ENCODE measurements at places on chromosomes 3 and 15.
A peak's percentile ranks its signal among the peaks of the same experiment; 100 is the strongest.

- DNase-seq: no peak
These were observed 112.6 kb upstream of the MB21D2 start for GRCh38 chr3:193030276-193030675.

DNA sequence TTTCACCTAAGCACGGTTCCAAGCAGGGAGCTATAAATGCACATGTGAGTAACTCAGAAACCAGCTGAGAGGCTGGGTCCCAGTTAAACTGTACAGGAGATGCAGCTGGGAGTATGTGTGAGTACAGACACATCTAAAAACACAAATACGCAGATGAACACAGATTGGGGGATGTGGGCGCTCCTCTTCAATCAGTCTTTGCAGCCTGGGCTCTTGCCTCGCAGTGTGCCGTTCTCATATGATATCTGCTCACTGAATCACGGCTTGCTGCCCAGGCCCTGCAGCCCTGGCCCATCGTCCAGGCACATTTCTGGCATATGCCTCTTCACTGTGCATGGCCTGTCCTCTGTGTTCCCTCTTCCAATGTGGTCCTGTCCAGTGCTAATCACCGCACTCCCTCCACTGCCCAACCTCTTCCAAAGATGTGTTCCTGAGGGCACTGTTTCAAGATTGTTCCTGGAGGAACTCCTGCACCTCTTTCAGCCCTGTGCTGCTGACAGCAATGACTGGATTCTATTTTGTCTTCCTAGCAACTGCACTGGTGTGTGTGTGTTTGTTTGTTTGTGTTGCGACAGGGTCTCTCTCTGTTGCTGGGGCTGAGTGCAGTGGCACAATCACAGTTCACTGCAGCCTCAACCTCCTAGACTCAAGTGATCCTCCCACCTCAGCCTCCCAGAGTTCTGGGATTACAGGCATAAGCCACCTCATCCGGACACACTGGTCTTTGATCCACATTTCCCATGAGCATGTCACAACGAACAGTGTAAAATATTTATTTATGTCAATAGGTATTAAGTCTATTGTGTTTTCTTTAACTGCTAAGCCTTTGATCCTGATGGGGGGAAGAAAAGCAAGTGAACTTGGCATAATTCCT lies 17.0 kb downstream of the CA12 start:
- DNase-seq: no peak

DNA sequence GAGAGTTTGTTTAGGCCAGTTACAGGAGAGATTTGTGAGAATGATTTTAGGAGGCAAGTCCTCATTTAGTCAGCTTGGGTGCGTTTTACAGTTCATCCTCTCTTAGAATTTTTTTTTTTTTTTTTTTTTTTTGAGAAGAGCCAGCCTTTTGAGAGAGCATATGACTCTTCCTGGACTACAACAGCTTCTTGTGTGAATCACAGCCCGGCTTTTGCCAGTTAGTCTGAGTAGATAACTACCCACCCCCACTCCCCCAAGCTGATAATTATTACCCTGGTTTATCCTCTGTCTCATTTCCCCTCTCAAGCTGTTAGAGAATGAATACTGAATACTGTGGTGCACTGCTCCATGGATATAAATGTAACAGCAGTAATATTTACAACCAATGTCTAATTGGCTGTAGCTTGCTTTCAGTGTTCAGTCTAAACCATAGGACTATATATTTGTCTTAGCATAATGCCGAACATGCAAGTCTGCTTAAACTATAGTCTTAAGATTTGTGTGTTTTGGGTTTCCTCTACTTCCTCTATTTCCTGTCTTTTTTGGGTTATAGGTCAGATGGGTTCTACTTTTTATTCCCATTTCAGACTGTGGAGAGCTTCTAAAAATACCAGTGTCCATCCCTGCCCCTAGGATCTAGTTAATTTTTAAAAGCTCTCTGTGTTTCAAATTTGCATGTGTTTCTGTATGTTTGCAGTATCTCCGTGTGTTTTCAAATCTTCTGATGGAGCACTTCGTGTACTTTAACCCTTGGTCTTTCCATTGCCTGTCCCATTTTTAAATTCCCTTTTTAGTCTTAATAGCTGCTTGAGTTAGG lies 8.0 kb downstream of the CHD2 start:
- peak; percentile 59 for DNase-seq

GRCh38 chr15:59399465-59400102 lies 26.9 kb upstream of the MYO1E start:
- DNase-seq: no peak

DNA sequence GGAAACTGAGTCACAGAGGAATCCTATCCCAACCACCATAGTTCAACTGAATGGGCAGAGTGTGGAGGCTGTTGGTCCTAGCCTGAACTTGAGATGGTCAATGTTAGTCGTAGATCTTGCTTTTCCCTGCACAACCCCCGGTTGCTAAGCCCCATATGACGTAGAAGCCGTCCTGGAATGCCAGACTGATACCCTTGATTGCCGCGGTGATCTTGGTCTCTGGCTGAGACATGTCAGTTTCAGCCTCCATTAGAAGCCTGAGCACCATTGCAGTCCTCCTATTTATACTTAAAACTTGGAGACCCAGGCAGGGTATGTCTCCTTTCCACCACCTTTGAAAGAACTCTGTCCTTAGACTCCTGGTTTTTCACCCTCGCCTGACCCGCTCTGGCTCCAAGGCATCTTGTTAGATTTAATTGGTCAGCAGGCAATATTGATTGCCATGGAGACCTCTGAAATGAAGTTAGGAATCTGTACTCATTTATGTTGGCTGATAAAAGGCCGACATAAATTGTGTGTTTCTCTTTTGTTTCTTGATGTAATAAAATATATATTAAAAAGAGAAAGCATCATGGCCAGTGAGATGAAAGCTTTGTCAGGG lies 53.4 kb downstream of the RPLP1 start:
- no peak for DNase-seq

DNA sequence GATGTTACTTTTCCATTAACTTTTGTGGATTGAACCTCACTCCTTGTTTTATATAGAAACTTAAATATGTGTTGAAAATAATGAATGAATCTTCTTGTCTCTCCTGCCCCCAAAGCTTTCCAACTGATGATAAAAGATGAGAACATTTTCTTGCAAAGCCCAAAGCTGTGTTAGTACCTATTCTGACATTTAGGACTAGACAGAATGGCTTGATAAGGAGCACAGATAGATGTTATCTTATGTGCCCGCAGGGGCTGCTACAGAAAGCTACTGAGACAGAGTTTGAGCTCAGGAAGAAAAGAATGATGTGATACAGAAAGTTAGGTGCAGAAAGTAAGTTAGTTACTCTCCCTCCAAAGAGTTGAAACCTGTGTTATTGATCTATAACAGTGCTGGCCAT lies 109.4 kb upstream of the ATP11B start:
- DNase-seq: no peak

- DNase-seq: no peak
These were observed 586.1 kb upstream of the TBL1XR1 start for GRCh38 chr3:177783338-177783737.

GRCh38 chr3:118406562-118406961 lies 628.1 kb downstream of the IGSF11 start:
- no peak for DNase-seq

DNA sequence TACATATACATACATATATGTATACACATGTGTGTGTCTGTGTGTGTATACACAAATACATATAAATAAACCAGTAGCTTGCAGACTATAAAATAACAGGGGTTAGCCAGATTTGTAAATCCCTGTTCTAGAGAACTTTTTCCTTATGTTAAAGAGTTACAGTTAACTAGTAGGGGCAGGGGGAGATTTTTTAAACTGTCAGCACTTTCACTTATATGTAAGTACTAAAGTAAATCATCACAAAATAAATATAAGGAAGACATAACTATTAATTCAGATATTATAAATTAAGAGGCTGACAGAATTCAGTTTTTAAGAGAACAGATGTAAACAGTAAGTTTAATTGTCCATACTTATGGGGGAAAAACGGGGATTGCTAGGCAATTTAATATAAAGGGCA lies 74.0 kb downstream of the LRRFIP2 start:
- no peak for DNase-seq

Data from T-helper 2 cell (primary cell).